Cerebellum (tissue), 4 donors: ENCODE measurements at places on chromosomes 12 and 14.

DNA sequence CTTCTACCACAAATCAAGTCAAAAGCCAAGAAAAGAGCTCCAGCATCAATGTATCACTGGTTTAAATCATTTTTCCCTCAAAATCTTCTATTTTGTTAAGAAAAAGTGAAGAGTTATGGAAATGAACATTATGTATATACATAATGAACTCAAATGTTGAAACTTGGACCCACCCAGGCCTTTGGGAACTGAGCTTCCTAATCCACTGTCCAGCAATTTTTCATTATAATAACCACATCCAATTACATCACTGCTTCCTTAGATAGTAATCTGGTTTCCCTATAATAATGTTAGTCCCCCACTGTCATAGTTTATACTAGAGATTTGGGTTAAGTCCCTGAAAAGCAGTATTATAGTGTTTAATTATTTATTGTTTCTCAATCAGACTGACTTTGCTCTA, 170.9 kb downstream of the PIK3C2G start:
- DNase-seq, result no peak

DNA sequence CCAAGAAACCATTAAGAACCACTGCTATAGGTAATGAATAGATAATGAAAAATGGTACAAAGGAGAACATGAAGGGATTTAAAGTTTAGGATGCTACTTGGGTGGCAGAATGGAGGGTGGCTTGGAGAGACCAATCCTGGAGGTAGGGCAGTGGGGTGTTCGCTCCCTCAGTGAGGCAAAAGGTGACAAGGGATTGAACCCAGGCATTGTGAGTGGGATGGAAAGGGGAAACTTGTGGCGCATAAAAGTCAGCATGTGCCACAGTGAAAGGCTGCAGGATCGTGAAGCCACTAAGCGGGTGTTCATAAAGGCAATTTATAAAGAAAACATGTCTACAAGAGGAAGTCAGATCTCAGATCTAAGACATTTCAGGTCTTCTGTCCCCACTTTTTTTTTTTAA, 76.7 kb upstream of the SLC38A2 start:
- no peak for DNase-seq

DNA sequence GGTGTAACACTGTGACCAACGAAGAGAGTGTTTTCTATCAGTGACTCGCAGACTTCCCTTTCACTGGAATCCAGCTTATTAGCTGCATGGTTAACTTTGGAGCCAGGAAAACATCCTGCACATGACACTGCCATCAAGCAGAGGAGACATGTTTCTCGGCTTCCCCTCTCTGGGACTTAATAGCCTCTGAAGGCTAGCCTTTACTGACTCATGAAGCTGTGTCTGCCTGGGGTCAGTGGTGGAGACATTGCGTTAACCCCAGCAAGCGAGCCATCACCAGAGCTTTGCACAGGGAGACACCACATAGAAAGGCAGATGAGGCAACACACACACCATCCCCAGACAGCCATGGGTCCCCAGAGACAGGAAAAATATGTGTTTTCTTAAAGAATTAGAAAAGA, 126.9 kb upstream of the PRICKLE1 start:
- no peak for DNase-seq

DNA sequence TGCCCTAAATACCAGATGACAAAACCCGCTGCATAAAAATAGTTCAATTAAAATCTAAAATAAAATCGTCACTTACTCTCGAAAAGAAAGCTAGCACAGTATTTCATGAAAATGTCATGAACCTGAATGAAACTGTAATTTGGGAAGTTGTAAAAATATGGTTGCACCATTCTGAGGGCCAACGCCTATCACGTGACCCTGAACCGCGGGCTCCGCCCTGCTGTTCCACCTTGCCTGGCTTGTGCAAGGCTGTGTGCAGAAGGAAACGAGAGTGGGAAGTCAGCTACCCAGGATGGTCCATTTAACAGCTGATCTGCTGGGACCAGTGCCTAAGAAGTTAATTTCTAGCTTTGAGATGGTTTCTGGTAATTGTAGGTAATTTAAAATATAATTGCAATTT, 91.7 kb upstream of the BMP4 start:
- no peak for DNase-seq

DNA sequence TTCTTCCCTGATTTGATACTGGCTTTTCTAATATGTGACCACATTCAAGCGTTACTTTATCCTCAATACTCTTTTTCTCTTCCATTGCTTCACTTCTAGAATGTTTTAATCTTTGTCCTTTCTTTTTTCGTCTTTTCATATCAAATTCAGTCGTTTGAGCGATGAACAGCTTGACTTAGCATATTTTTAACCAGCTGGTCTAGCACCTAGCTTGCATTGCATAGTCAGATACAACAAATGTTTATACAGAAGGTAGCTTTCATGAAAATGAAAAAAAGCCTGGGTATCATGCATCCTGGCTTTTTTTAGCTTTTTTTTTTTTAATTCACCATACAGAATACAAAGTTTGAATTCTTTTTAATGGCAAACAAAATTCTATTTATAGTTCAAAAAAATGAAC, 1.2 kb downstream of the SOX5 start:
- no peak for DNase-seq

GRCh38 chr14:68474741-68475140, 318.1 kb downstream of the ZFP36L1 start:
- DNase-seq, result no peak

DNA sequence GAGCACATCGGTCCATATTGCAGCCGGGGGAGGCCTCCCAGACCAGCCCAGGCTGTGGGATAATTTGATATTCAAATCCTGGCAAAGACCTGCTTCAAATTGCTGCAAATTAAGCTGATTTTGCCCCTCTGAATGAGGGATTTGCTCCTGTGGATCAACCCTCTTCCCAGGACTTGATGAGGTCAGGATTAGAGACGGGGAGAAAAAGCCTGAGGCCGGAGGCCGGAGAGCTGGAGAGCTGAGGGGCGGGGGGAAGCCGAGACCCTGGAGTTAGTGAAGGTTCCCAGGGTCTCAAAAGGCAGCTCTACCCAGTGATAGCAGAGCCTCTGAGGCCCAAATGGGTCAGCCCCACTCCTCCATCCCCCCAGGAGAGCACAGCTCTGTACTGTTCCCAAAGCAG, 17.5 kb upstream of the VSX2 start:
- no peak for DNase-seq

GRCh38 chr12:67428431-67428830, 159.3 kb downstream of the CAND1 start:
- no peak for DNase-seq

DNA sequence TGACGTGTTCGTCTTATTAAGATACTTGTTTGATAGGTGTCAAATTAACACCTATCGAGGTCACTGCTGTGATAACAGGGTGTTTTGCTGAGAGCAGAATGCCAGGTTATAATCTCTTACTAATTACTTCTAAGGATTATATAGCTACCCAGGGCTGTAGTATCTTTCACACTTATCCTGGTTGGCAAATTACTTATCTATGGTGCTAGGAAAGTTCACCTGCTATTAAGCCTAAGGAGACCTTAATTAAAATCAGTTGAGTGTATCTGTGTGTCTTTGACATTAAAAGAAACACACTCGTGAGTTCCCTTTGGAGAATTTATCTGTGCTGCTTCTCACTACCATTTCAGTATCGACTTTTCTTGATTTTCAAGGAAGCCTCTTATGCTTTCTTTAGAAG, 301.6 kb upstream of the SLC16A7 start:
- no peak for DNase-seq

GRCh38 chr12:15268927-15269552, 47.8 kb upstream of the RERG start:
- peak; percentile 32 for DNase-seq

DNA sequence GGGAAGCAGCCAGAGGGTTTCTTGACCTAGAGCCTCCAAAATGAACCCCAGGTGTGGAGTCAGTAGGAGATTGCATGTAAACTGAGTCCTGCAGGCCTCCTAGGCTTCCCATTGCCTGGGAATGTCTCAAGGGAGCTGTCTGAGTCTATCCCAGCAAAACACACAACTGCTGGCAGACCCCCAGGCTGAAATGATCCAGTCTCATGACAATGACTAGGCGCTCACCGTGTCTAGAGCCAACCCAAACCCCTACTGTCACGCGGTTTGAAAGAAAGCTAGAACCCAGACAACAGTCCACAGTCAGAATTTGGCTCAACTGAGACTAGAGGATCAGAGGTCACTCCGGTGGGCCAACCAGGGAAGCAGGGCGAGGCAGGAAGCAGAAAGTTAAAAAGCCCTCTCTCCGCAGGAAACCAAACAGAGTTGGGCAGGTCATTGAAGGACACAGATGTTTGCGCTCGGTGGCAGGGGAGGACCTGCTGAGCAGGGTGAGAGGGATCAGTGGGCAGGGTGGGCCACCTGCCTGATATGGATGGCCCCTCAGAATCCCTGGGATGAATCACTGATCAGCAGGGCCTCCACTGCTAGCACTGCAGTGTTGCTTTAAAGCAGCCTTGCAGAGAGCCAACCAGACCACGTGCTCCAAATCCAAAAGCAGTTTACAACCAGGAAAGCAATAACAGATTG, 23.8 kb downstream of the ACTN1 start:
- DNase-seq, result no peak

- no peak for DNase-seq
Measured at GRCh38 chr12:75641031-75641780, 129.8 kb upstream of the KRR1 start.

GRCh38 chr12:70756791-70757190, 119.6 kb upstream of the PTPRB start:
- DNase-seq, result no peak

DNA sequence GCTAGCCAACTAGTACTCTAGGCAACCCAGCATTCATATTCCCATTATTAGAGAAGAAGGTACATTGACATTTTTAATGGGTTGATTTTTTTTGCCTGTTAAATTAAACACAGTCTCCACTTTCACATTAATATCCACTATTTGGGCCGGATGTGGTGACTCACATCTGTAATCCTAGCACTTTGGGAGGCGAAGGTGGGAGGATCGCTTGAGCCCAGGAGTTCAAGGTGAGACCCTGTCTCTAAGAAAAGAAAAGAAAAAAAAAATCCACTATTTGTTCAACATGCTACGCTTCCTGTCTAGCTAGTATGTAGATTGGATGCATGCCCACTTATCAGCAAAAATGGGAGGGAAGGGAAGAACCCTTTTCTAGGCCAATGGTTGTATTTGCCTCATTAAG, 7.1 kb upstream of the CRADD start:
- DNase-seq, result no peak

- no peak for DNase-seq
Measured at GRCh38 chr14:34699873-34700621, 14.3 kb downstream of the CFL2 start.

- DNase-seq, result no peak
Measured at GRCh38 chr14:94907626-94908261, 137.8 kb upstream of the GSC start.

DNA sequence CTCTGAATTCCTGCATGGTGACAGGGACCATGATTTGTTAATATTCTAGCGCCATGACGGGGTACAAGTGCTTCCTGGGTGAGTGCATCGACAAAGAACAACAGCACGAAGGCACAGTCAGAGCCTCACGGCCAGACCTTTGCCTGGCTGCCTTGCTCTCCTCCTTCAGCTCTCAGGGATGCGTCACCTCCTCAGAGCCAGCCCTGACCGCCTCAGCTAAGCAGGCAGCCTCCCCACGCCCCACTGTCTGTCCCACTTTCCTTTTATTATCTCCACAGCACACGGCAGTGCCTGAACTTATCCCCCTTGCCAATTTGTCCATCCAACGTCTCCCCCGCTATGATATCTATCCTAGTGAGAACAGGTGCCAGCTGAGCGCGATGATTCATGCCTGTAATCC, 16.5 kb upstream of the FZD10 start:
- DNase-seq, result no peak

- DNase-seq, result no peak
Measured at GRCh38 chr12:68240079-68240478, 13.3 kb downstream of the IL22 start.

DNA sequence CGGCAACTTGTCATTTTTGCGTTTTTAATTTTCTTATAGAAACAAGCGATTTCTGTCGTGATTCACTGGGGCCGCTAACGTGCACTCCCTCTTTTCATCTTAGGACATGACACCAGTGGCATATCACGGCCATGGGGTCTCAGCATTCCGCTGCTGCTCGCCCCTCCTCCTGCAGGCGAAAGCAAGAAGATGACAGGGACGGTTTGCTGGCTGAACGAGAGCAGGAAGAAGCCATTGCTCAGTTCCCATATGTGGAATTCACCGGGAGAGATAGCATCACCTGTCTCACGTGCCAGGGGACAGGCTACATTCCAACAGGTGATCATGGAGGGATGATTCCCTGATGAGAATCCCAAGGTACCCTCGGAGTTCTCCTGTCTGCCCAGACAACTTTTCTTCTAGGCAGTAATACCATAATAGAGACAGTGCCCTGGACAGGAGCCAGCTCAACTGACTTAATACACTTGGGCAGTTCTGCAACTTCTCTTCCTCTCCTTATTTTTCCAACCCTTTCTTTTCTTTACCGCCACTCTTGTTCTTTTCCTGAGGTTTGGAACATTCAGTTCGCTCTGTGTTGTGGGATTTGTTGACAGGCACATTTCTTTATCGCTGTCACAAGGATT, 821 bp downstream of the TMEM106C start:
- DNase-seq, result peak; percentile 22

DNA sequence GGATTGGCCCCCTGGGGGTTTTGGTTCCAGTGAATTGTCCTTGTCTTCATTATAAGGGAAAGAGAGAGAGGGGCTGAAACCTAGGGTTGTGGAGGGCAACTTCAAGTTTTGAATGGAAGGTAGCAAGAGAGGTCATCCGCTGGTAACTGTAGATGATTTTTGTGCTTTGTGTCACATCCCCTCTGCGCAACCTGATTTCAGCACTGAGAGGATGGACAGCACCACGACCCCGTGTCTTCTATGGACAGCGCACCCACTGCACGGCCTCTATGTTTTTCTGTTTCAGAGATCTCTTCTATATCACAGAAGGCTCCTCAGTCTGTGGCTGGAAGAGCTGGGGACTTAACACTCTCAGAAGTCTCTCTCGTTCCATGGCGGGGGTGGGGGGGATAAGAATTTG, 127.0 kb upstream of the RPH3A start:
- DNase-seq, result no peak

DNA sequence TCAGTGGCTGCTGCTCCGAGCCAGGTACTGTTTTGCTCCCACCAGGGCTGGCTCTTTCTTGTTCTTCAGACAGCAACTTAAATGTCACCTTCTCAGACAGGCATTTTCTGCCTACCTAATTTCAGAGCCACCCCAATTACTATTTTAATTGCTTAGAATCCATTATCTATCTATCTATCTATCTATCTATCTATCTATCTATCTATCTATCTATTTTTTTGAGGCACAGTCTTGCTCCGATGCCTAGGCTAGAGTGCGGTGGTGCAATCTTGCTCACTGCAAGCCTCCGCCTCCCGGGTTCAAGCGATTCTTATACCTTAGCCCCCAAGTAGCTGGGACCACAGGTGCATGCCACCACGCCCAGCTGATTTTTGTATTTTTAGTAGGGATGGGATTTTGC, 58.5 kb downstream of the SPPL3 start:
- DNase-seq, result no peak

- DNase-seq, result no peak
Measured at GRCh38 chr12:29552324-29552927, 54.9 kb upstream of the OVCH1 start.

GRCh38 chr12:14921218-14921617, 17.1 kb downstream of the ERP27 start:
- no peak for DNase-seq

- DNase-seq, result no peak
Measured at GRCh38 chr12:105275997-105276733, 40.2 kb upstream of the APPL2 start.

- no peak for DNase-seq
Measured at GRCh38 chr12:102107970-102108369, 11.9 kb downstream of the NUP37 start.
